ENCODE measurements at places on chromosomes 2 and 18. TPM values are rescaled to one million over a fixed set of nuclear protein-coding genes. Genes with fewer than 3 reads are reported as not detected.

Gene VAMP8
- polyA plus RNA-seq: 393 TPM

Gene ALPI
- not detected for polyA plus RNA-seq

Gene BCS1L
- polyA plus RNA-seq: 13.6 TPM

Gene SPEG
- not detected for polyA plus RNA-seq

Gene CNTNAP5
- polyA plus RNA-seq: not detected

Gene ALKAL2
- not detected for polyA plus RNA-seq

Gene ELAC1
- polyA plus RNA-seq: 23.0 TPM

Gene SLC35F5
- polyA plus RNA-seq: 7.3 TPM

Gene SCN3A
- not detected for polyA plus RNA-seq

Gene DNAJC5G
- not detected for polyA plus RNA-seq

Gene TMEM131
- polyA plus RNA-seq: 8.0 TPM

Gene RBM44
- 0.28 TPM for polyA plus RNA-seq

Gene SERPINB11
- not detected for polyA plus RNA-seq

Gene REG1B
- polyA plus RNA-seq: not detected

Gene PTPRM
- 4.6 TPM for polyA plus RNA-seq

Gene NIFK
- polyA plus RNA-seq: 60.7 TPM

Gene SEC11C
- polyA plus RNA-seq: 262 TPM

Gene L3MBTL4
- not detected for polyA plus RNA-seq

Gene CLEC4F
- polyA plus RNA-seq: not detected

Gene KLHL30
- not detected for polyA plus RNA-seq

Gene HS1BP3
- 20.5 TPM for polyA plus RNA-seq

Gene CNDP1
- polyA plus RNA-seq: not detected

Gene AMER3
- not detected for polyA plus RNA-seq

Gene IL1RN
- polyA plus RNA-seq: not detected

Gene SIX2
- not detected for polyA plus RNA-seq

Gene ABCG5
- polyA plus RNA-seq: not detected

Gene RAB6C
- polyA plus RNA-seq: not detected

Gene C1D
- 52.6 TPM for polyA plus RNA-seq

Gene CRYBA2
- polyA plus RNA-seq: not detected

Gene TMEM163
- polyA plus RNA-seq: 0.27 TPM

Gene PCARE
- polyA plus RNA-seq: not detected

Gene LIPT1
- polyA plus RNA-seq: 27.4 TPM

Gene UGT1A10
- polyA plus RNA-seq: not detected

Gene C18orf54
- 1.8 TPM for polyA plus RNA-seq

Gene RAX
- polyA plus RNA-seq: not detected

Gene CBLN2
- not detected for polyA plus RNA-seq

Gene KCNG2
- polyA plus RNA-seq: not detected

Gene ANO7
- not detected for polyA plus RNA-seq

Gene SKOR2
- not detected for polyA plus RNA-seq

Gene TEX44
- not detected for polyA plus RNA-seq

Gene TRPM8
- not detected for polyA plus RNA-seq

Gene UGT1A3
- not detected for polyA plus RNA-seq

Gene OR6B2
- not detected for polyA plus RNA-seq

Gene TM4SF20
- not detected for polyA plus RNA-seq

Gene CDCA7
- polyA plus RNA-seq: 9.0 TPM

Gene ELOA2
- polyA plus RNA-seq: not detected

Gene EVA1A
- not detected for polyA plus RNA-seq

Gene AGXT
- polyA plus RNA-seq: not detected

Gene PARD6G
- 0.36 TPM for polyA plus RNA-seq

Gene HOXD13
- polyA plus RNA-seq: not detected

Gene TTN
- 2.0 TPM for polyA plus RNA-seq

Gene SULT6B1
- not detected for polyA plus RNA-seq

Gene LPIN1
- 22.2 TPM for polyA plus RNA-seq

Gene DYSF
- 0.13 TPM for polyA plus RNA-seq

Gene ATP6V1C2
- not detected for polyA plus RNA-seq

Gene CACNB4
- not detected for polyA plus RNA-seq
